ENCODE measurements at places on chromosomes 7 and 10. TPM values are rescaled to one million over a fixed set of nuclear protein-coding genes. Genes with fewer than 3 reads are reported as not detected.

DNA sequence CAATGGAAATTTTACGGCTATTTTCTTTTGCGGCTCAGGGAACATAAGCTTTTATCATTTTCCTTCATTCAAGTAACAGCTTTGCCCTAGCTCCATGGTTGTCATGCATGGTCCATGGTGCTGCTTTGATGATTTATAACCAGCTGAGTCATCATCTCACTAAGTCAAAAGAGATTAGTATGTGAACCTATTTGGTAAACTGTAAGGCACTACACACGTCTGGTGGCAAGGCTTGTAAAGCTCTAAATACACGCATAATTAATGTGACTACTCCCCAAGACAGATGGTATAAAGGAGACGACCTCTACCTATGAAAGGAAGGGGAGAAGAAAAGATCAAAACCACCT lies 340.2 kb downstream of the KCNMA1 start:
- H3K36me3 ChIP-seq = no peaks in the 10 kb centered on the region
- no peak for DNase-seq
- H3K4me3 ChIP-seq = no peak overlapping the region
- no peak overlapping the region for H3K27ac ChIP-seq

The CYP2C18 gene
- polyA plus RNA-seq = not detected

- H3K36me3 ChIP-seq = no peaks in the 10 kb centered on the region
- no peaks in the 10 kb centered on the region for H3K27me3 ChIP-seq
- no peaks in the 10 kb centered on the region for H3K4me1 ChIP-seq
- H3K27ac ChIP-seq = no peak overlapping the region
- H3K4me3 ChIP-seq = no peak overlapping the region
- DNase-seq = no peak
These were observed 1283.5 kb upstream of the CELF2 start for GRCh38 chr10:9734218-9734617.

- DNase-seq = no peak
- no peaks in the 10 kb centered on the region for H3K4me1 ChIP-seq
- H3K27me3 ChIP-seq = no peaks in the 10 kb centered on the region
- no peak overlapping the region for H3K4me3 ChIP-seq
These were observed 333.4 kb upstream of the MYO3A start for GRCh38 chr10:25600651-25601050.

- H3K4me3 ChIP-seq = no peak overlapping the region
- no peaks in the 10 kb centered on the region for H3K4me1 ChIP-seq
- no peaks in the 10 kb centered on the region for H3K27me3 ChIP-seq
- no peaks in the 10 kb centered on the region for H3K36me3 ChIP-seq
- no peak for DNase-seq
These were observed 257.6 kb downstream of the GATA3 start for GRCh38 chr10:8312079-8312478.

- no peaks in the 10 kb centered on the region for H3K36me3 ChIP-seq
- no peak overlapping the region for H3K27ac ChIP-seq
- H3K4me3 ChIP-seq = no peak overlapping the region
These were observed 185.3 kb downstream of the WDR11 start for GRCh38 chr10:121036431-121036830.

The SLC25A40 gene
- 9.0 TPM for polyA plus RNA-seq
